Regular cardiac myocyte (primary cell): ENCODE measurements at places on chromosomes 16 and 17. TPM values are rescaled to one million over a fixed set of nuclear protein-coding genes. Genes with fewer than 3 reads are reported as not detected.

GAS7 gene
- 0.38 and 0.85 TPM in 2 replicates for total RNA-seq

ADGRG1 gene
- 4.5 and 6.1 TPM in 2 replicates for total RNA-seq

GFER gene
- 9.0 and 10.2 TPM in 2 replicates for total RNA-seq

SERPINF2 gene
- 0.19 and 0.28 TPM in 2 replicates for total RNA-seq

LGALS9 gene
- 1.2 and 2.5 TPM in 2 replicates for total RNA-seq

KRTAP9-4 gene
- total RNA-seq = not detected in 2 replicates

QPRT gene
- 10.9 and 22.8 TPM in 2 replicates for total RNA-seq

CYLD gene
- 55.8 and 85.4 TPM in 2 replicates for total RNA-seq

SGCA gene
- 2.1 and 23.7 TPM in 2 replicates for total RNA-seq

JPH3 gene
- total RNA-seq = under 0.01 TPM in 1 of 2 replicates, not detected in the other

SECTM1 gene
- total RNA-seq = 8.6 and 14.7 TPM in 2 replicates

KRTAP4-1 gene
- total RNA-seq = not detected in 2 replicates

ERBB2 gene
- 22.6 and 26.8 TPM in 2 replicates for total RNA-seq

PSMD12 gene
- 27.9 and 61.3 TPM in 2 replicates for total RNA-seq

PMP22 gene
- 20.5 and 47.9 TPM in 2 replicates for total RNA-seq

KRT39 gene
- total RNA-seq = 0.28 TPM in 1 of 2 replicates, not detected in the other

MYH2 gene
- not detected in 2 replicates for total RNA-seq

HOXB9 gene
- total RNA-seq = under 0.01 and 0.19 TPM in 2 replicates

KCNG4 gene
- total RNA-seq = not detected in 2 replicates

ZG16 gene
- total RNA-seq = not detected in 2 replicates

MIEN1 gene
- total RNA-seq = 11.3 and 16.7 TPM in 2 replicates

USP43 gene
- 0.19 TPM in 1 of 2 replicates, not detected in the other for total RNA-seq

KRT27 gene
- total RNA-seq = not detected in 2 replicates

ABCC12 gene
- 0.19 and 0.56 TPM in 2 replicates for total RNA-seq

GUCY2D gene
- not detected in 2 replicates for total RNA-seq

TPSD1 gene
- total RNA-seq = not detected in 2 replicates

PROCA1 gene
- 1.1 and 1.3 TPM in 2 replicates for total RNA-seq

ABCC3 gene
- total RNA-seq = 1.2 and 13.0 TPM in 2 replicates

TM4SF5 gene
- total RNA-seq = not detected in 2 replicates

PYCARD gene
- total RNA-seq = 26.2 and 40.5 TPM in 2 replicates
